ENCODE measurements at places on chromosomes 12 and 14.

DNA sequence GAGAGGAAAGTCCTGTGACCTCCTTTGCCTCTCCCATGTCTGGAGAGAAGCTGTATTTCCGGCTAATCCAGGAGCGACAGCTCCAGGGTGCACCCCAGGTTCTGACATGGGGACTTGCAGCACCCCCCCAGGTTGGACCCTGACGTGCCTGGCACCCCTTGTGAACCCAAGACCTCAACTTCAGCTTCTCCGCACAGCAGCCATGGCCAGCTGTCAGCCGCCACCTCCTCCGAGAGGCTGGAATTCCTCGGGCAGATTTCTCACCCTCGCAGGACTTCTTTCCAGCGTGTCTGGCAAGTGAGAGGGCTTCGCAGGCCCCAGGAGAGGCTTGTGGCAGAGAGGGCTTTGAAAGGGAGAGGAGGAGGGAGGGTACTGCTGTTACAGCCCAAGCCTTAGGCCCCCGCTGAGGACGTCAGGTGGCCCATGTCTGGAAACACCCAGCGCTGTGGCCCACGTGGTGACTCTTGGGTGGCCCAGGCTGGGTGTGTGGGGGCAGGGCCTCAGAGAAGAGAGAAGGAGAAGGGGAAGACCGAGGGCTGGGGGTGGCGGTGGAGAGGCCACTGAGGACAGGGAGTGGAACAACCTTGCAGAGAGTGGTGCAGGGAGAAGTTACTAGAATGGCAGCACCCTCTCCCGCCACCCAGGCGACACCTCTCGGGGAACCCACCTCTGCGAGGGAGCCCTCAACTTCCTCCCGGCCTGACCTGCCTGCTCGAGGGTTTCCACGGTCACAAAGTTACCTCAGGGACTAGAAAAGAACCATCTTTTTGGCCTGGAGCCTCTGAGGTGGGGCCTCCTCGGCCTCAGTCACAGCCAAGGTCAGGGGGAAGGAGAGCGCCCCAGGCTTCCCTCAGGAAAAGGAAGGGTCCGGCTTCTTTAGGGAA is 11.7 kb upstream of the RPS6KL1 start:
- no peak for DNase-seq

DNA sequence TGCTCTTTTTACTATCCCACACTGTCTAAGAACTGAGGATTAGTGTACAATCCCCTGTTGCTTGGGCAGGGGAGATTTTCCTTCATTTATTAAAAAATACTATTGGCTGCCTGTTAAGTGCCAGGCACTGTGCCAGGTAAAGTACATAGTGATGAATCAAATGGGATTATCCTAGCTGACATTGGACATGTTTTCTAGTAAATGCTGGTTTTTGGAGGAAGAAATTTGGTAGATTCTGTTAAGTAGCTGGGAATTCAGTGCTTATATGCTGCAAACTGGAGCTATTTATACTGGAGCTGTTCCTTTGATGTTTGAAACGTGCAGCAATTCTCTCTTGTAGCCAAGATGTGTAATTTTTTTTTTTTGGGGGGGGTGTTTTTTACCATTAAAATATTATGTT is 299.6 kb downstream of the EMP1 start:
- DNase-seq = no peak

- peak; percentile 66 for DNase-seq
Measured at GRCh38 chr12:121968876-121969275, 50.5 kb downstream of the CFAP251 start.

GRCh38 chr12:7601406-7601805 is 64.3 kb downstream of the APOBEC1 start:
- DNase-seq = peak; percentile 90

DNA sequence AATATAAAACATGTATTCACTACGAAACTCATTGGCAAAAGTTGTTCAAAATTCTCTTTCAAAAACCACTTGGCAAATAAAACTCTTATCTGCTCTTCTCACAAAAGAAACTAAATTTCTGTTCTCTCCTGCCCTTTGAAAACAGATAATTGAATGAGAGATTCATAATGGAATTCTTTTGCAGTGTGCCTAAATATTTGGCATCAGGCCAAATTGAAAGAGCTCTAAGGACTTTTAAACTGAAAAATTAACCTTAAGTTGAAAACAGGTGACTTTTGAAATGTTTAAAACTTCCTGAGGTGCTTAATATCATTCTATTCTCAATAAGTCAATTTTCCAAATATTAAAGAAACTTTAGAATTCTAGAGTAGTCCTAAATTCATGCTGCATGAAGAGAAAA is 136.4 kb downstream of the FSCB start:
- DNase-seq = no peak

DNA sequence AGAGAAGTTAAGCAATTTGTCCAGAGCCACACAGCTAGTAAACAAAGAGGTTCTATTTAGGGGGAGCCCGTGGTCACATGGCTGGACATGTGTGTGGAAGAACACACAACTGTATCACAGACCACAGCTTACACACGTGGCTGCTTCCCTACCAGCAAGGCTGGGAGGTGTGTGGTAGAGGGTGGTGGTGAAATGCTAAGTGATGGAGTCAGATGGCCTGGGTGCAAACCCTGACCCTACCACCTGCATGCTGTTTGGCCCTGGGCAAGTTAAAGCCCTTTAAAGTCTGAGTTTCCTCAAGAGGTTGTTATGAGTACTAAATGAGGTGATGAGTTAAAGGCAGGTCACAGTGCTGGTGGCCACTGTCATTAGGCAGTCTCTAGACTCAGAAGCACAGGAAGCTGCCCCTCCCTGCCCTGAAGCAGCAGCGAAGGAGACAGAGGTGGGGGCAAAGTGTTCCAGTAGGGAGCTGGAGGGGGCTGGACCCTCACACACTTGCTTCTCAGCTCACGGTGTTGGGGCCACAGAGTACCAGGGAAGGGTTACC is 64.2 kb downstream of the ERH start:
- no peak for DNase-seq

DNA sequence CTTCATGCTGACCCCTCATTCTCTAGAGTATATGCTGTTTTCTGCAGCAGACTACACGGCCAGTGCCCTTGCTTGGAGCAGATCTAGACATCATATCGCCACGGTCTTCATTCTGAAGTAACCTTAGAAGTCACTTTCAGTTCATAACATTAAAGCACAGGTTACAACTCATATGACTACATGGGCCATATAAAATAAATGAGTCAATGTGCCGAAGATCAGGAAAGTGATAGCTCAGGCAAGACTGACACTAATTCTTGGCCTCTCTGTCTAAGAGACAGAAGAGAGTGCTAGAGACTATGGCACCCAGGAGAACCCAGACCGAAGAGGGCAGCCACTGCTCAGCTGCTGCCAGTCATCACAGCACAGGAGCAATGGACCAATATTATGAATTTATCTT is 609.7 kb downstream of the DIO2 start:
- DNase-seq = no peak

DNA sequence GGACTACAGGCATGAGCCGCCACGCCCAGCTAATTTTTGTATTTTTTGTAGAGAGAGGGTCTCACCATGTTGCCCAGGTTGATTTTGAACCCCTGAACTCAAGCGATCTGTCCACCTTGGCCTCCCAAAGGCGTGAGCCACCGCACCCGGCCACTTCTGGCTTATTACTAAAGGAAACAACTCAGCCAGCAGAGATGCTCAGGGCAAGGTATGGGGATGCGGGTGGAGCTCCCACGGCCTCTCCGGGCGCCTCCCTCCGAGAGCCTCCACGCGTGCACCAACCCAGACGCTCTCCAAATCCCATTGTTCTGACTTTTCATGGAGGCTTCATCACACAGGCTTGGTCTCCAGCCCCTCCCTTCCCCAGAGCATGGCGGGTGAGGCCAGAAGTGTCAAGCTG is 6.1 kb upstream of the GPR132 start:
- no peak for DNase-seq

DNA sequence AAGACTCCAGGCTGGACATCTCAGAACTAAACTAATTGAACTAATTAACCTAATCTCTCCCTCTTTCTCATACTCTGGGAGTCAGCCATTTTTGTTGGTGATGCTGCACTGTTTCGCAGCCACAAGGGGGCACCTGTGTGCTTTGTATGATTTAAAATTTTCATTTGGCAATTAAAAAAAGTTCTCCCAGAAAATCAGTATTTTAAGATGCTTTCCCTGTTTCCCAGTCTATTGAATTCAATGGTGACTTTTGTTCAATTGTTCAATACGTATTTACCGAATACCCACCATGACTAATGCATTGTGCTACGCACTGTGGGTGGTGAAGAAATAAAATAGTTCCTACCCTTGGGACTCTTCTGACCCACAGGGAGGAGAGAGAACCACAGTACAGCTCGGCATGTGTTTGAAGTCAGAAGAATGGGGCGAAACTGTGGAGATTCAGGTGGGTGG is 63.7 kb downstream of the ZNF664 start:
- DNase-seq = peak; percentile 66
